ENCODE measurements at places on chromosomes 7 and 10.

GRCh38 chr7:123666492-123666891 lies 10.8 kb downstream of the LMOD2 start:
- DNase-seq, result no peak

- DNase-seq, result no peak
Measured at GRCh38 chr7:137287651-137288258, 55.8 kb downstream of the PTN start.

DNA sequence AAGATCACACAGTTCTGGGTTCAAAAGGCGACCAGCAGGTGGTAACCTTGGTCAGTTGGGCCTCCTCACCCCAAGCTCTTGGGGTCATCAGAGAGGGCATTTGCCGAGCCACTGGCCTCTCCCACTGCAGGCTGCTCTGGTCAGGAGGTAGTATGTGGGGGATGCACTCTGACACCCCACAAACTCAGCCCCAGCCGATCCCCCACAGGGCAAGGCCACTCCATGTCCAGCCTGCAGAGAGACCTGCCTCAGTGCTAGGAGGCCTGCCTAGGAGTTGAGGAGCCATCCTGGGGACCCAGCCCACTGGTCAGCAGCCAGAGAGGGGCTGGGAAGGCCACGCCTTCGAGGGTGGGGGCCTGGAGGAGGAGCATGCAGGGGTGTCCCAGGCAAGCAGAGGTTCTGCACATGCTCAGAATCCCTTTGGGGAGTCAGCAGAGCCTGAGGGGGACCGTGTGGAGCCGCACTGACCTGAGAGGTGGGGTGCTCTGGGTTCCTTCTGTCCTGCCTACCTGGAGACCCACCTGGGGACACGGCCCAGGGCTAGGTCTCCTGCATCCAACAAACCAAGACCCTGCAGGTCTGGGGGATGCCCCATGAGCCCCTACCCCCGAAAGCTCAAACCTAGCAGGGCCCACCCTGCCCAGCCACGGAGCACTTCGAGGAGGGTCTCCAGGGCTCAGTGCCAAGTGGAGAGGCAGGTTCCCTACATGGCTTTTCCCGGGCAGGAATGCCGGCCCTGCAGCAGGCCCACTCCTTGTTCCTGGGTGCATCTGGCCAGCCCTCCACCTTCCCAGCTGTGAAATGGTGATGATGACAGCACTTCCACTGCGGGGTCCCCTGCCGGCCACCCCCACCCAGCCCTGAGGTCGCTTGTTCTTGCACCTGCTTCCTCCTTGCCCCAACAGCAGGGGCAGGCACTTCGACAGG lies 58.5 kb downstream of the RASGEF1A start:
- DNase-seq, result no peak

- DNase-seq, result no peak
Measured at GRCh38 chr7:134548877-134549276, at the start of gene AKR1B15. AKR1B15 (plus strand) TSS chr7:134549110; CDS start chr7:134564620, 15,510 bp downstream.

DNA sequence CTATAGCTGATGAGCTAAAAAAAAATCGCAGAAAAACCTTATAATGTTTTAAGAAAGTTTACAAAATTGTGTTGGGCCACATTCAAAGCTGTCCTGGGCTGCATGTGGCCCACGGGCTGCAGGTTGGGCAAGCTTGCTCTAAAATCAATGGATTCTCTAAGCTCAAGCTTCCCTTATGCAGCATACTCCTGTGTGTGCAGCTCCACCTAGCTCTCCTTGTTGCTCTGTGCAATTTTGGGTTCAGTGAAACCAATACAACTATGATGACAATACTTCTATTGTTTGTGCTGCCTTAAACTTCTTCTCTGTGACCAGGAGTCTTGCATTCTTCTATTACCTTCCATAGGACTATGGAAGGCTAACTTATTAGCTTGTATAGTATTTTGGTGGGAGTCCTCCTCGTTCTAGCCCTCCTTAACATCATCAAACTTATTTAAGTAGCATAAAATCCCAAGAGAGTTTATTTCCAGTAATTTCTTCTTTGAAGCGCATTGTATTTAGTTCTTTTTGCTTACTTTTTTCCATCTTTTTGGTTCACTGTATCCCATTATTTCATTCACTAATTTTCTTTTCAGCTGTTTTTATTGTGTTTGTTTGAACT lies 170.9 kb upstream of the SMIM30 start:
- DNase-seq, result no peak

GRCh38 chr10:85593226-85593772 lies 773.3 kb downstream of the GRID1 start:
- no peak for DNase-seq

- DNase-seq, result no peak
Measured at GRCh38 chr10:36462194-36462593, 663.2 kb upstream of the ANKRD30A start.

GRCh38 chr7:50347693-50348092 lies 43.2 kb downstream of the IKZF1 start:
- no peak for DNase-seq

DNA sequence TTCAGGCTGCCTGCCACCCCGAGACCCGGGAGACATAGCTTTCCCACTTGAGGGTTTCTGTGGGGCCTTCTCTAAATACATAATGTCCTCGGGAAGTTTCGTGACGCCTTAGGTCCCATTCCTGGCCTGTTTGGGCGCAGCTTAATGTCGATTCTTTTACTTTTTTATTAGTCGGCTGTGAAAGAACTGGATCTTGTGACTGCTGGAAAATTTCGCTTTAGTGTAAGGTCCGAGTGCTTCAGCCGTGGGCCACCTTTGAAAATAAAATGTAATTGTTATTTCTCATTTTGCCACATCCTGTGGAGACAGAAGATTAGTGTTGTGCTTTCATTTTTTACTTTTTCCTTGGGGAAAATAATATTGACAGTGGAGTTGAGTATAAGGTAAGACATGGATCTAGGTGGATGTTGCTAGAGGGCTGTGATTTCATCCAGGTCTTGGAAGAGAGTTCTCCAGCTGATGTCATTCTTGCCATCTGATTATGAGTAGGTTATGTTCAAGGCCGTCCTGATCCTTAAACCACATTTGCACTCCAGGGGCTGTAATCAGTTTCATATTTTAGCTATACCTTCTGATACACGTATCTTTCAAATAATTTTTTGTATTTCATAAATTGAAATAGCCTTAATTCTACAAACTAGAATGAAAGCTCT lies 830 bp downstream of the RAB18 start:
- no peak for DNase-seq

- DNase-seq, result no peak
Measured at GRCh38 chr10:132336919-132337407, 5.0 kb downstream of the LRRC27 start.

DNA sequence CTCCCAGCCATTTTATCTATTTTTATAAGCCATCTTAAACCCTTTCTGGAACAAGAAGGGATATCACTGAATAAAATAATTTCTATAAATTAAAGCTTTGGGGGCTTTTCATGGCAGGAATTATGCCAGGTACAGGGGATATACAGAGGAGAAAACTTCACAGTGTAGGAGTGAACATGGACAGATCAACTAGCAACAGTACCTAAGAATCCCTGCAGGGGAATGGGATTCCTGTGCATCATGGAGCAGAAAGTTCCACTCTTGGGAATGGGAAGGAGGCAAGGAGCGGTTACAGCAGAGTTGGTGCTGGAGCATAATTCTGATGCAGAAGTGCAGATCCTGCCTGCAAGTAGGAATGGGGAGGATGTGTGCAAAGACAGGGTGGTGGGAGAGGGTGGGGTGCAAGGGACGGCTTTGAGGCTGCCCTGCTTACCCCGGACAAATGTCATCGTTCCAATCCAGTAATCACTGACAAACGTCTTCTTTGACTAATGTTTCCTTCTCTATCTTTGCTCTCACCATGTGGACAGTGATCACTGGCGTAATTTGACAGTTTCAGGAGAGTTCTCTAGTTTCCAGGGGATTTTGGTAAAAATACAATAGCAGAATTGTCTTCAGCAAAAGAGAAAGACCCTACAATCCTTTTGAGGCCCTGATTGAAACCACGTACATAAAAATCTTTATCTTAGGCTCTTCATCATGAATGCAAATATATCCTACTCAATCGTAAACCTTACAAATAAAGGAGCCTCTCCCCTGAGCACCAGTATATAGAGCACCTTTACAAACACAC lies 196.7 kb downstream of the HECW1 start:
- DNase-seq, result no peak

- no peak for DNase-seq
Measured at GRCh38 chr7:157561816-157562410, 225.1 kb downstream of the DNAJB6 start.

DNA sequence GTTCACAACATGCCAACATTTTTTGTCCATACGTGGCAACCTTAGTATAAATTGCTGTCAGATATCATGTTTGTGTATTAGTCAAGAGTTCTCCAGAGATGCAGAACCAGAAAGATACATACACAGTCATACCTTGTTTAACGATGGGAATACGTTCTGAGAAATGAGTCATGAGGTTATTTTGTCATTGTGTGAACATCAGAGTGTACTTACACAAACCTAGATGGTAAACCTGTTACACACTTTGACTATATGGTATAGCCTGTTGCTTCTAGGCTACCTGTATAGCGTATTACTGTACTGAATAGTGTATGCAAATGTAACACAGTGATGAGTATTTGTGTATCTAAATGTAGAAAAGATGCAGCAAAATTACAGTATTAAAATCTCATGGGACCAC lies 22.3 kb downstream of the ZNF518A start:
- DNase-seq, result no peak

DNA sequence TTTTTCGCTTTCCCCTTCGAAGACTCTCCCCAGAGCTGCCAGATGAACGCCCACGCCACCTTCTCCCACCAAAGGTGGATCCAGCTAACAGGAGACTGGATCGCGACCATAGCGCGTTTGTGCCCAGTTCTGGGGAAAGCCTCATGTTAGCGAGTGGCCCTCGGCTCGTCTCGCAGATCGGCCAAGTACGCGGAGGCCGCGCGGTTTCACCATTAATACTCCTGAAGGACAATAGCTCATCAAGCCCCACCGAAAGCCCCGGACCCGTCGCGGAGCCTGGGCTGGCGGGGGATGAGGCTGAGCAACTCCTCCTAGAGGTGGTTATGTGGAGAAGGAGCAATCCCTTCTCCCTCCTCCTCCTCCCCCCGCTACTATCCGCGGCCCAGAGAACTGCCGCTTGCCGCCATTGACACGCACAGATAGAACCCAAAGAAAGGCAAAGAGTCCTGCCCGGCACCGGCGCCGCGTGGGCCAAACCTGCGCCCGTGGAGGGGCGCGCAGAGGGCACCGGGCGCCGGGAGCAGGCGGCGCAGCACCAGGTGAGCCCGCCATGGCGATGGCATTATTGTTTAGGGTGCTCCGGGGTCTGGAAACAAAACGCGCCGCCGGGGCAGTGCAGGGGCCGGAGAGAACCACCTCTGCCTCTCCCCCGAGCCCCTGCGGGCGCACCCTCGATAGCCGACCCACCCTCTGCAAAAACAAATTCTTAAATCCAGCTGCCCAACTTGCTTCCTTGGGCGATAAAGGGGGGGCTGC lies at the start of gene MACROH2A2:
MACROH2A2 (plus strand) TSS at position 385 of the 756 bp plus-strand sequence. CDS start 22,813 bp downstream, outside the sequence.
- DNase-seq, result no peak

GRCh38 chr7:126790763-126791162 lies 462.0 kb downstream of the GRM8 start:
- DNase-seq, result no peak

DNA sequence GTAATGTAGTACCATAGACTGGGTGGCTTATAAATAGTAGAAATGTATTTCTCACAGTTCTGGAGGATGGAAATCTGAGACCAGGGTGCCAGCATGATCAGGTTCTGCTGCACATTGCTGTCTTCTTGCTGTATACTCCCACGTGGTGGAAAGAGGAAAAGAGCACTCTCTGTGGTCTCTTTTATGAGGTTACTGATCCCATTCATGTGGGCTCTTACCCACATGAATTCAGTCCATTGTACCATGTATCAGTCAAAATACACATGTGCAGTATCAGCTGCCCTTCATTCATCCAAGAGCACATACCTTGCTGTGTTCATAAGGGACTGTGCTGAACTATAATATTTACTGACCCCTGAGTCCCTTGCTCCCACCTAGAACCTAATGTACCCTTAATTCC lies 17.1 kb downstream of the PNLIPRP2 start:
- DNase-seq, result no peak

DNA sequence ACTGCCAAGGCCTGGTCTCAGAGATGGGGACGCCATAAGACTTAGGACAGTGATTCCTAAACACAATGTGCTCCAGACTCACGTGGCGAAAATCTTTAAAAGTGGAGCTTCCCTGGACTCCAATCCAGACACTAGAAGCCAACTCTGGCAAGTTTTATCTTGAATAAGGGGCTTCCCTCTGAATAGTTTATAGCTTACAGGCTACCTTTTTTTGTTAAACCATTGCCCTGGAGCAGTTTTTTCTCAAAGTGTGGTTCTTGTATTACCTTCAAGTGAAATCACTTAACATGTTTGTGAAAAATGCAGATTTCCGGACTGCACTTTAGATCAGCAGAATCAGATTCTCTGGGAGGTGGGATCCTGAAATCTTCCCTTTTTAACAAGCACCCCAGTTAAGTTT lies 171.7 kb upstream of the PHF14 start:
- DNase-seq, result no peak

- no peak for DNase-seq
Measured at GRCh38 chr10:95406651-95407280, 116.0 kb upstream of the PDLIM1 start.

DNA sequence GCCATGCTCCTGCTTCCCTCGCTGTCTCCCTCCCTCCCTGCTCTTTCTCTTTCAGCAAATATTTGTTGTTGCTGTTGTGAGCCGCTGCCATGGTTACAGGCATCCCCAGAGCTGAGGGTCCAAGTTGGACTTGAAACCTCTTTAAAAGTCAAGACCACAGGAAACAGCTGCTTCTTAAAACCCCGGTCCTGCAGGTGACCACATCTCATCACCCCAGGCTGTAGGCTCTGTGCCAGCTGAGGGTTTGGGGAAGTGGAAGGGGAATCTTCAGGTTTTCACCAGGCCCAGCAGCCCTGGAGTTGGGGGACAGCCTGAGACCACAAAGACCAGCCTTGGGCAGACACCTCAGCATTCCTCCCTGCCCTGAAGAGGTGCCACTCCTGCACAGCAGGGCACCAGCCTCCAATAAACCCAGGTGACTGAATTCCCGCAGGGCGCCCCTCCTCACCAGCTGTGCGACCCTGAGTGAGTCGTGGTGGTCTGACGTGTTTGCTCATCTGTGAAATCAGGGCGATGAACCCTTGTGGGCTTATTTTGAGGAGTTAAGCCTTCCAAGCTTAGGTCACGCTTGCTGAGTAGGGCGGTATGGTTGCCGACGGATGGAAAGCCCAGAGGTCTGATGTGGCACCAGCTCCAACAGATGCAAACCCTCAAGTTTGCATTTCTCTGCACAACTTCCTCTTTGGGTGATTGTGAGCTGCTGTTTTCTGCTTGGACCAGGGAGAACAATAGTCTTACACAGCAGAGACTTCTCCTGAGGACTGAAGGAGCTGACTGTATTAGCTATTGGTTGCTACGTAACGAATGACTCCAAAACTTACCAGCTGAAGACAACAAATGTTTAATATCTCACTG lies 24.8 kb downstream of the NPTX2 start:
- no peak for DNase-seq

- DNase-seq, result no peak
Measured at GRCh38 chr7:66442385-66442784, 186.3 kb upstream of the KCTD7 start.

- no peak for DNase-seq
Measured at GRCh38 chr7:101239191-101239950, 1.8 kb upstream of the CLDN15 start.

DNA sequence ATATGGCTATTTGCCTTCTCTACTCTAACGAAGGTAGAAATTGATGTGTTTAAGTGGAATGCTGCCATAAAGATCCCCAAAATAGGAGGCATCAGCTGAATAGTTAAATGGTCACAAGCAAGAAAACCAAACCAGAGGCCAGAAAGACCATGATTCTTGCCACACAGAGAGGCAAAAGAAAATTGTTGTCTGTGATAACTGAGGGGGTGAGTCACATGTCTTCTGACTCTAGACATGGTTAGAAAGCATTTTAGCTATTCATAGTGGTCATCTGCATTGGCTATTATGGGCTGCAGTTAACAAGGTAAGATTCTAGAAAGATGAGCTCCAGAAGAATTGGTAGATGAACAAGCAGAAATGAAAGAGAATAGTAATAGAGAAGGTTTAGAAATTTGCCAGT lies 361.4 kb upstream of the NPSR1 start:
- no peak for DNase-seq
